ENCODE measurements at places on chromosomes 7 and 10.

GRCh38 chr7:101542527-101543241 is 86.4 kb downstream of the MYL10 start:
- DNase-seq: no peak

GRCh38 chr7:40916813-40917212 is 782.0 kb downstream of the SUGCT start:
- no peak for DNase-seq

DNA sequence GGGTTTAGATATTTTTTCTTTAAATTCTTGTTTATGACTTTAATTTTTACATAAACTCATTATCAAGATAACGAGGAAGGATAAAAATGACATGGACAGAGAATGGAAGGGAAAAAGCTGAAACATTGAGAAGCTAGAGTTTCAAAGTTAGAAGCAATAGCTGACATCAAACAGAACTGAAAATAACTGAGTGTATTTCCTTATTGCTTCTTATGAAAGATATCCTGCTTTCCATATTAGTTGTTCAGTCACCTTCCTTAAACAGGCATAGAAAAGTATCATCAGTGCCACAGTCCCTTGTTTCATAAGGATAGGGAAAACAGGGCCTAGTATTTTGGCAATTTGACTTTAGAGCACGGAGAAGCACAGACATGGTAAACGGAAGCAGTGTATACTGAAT is 460.5 kb upstream of the GHITM start:
- no peak for DNase-seq

DNA sequence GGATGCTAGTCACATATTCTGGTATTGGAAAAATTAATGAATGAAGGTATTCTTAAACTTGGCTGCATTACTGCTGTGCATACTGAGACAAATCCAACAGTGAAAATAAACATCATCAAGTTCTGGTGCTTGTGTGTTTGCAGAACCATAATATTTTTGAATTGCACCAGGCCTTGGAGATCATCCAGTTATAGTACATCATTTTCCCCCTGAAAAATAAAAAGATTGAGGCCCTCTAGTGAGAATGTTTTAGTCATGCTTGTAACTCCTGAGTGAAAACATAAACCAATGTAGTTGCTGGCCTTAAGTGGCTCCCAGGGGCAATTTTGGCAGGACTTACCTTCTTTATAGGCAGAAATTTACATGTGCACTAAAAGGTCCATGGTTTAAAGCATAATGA is 218.8 kb upstream of the TMEM229A start:
- no peak for DNase-seq

GRCh38 chr7:112452102-112452888 is 2.0 kb downstream of the IFRD1 start:
- no peak for DNase-seq

- no peak for DNase-seq
These were observed 255.3 kb downstream of the FZD1 start for GRCh38 chr7:91519241-91520158.

DNA sequence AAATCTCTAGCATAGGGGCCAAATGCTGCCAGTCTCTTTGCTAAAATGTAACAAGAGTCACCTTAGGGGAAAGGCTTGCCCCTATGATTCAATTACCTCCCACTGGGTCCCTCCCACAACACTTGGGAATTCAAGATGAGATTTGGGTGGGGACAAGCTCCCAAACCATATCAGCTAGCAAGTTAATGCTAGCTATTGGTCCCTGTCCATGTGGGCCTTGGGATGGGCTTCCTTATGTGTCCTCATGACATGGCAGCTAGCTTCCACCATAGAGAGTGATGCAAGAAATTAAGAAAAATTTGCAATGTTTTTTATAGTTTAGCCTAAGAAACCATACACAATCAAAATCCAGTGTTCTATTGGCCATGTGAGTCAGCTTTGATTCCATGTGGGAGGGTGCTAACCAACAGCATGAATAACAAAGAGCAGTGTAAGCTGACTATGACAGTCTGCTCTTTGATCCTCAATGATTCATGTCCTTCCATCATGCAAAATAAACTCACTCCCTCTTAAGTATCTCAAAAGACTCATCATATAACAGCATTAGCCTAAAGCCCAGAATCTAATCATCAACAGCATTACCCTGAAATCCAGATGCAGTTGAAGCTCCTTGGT is 21.7 kb upstream of the ZNF365 start:
- DNase-seq: no peak

- DNase-seq: no peak
These were observed 20.6 kb upstream of the RHOBTB1 start for GRCh38 chr10:60964257-60965235.

DNA sequence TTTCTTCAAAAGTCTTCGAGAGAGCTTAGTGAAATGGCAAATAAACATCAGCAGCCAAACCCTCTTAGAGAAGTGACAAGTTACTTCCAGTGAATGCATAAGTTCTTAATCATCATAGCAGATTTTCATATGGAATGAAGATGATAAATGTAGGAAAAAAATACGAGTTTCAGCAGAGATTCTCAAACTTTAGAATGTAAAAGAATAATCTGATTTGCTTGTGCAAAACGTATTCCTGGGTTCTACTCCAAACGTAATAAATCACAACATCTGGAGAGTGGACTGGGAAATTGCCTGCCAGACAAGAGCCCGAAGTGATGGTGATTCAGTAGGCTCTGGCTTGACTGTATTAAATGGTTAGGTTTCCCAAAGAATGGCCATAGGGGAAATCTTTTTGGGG is 62.2 kb downstream of the AKR1E2 start:
- DNase-seq: no peak

DNA sequence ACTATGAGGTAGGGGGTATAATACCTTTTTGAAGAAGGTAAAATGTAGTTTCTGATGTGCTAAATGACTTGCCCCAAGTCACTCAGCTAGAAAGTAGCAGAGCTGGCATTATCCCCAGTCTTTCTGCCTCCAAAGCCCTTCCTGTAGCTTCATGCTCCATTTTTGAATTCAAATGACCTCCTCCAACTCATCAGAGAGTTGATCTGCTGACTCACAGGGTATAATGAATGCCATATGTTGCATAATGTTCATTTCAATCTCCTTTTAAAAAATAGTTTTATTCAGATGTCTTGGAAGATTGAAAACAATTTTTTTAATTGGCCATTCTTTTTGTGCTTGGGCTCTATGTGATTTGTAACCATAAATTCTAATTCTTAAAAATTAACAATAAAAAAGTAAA is 272.8 kb upstream of the IMMP2L start:
- no peak for DNase-seq

GRCh38 chr10:27446091-27446918 is 57.8 kb upstream of the RAB18 start:
- peak; percentile 18 for DNase-seq

- no peak for DNase-seq
These were observed 877.9 kb downstream of the KCNMA1 start for GRCh38 chr10:76759681-76760080.

GRCh38 chr10:59229441-59229840 is 53.0 kb downstream of the PHYHIPL start:
- DNase-seq: no peak

DNA sequence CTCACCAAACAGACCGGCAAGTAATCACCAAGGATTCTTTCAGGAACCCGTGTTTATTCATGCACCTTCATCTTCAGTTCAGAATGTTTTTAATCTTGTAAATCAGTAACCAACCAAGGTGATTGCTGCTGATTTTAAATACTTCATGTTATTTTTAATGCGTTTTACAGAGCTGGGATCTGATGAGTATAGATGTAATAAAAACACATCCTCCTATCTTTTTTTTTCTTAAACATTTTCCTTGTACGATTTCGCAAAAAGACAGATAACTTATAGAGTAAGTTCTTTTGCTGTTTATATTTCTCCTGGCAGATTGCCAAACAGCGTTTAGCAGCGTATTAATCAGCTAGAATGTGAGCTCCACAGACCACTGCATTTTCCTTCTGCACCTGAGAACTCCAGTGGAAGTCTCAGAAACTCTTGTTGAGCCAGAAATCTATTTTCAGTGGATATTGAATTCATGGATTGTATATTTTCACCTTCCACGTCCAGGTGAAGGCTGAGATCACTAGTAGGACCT is 397.8 kb upstream of the NRP1 start:
- no peak for DNase-seq

DNA sequence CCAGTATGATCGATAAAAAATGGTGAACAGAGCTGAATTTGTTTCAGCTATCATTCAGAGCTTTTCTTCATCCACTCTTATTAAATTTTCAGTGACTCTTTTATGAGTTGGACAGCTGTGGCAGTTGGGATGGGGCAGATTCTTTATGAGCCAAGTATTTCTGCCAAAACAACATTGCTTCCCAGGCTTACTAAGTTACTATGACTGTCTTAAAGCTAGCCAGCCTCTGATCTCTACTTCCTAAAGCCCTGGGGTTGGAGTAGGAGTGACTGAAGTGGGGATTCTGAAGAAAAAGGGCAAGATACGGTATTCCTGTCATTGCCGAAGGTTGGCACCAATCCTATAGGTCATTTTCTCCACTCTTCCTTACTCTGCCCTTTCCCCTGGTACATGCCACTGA is 12.7 kb downstream of the RPP30 start:
- no peak for DNase-seq

- DNase-seq: no peak
These were observed 11.5 kb upstream of the SH2D4B start for GRCh38 chr10:80526218-80526617.

- no peak for DNase-seq
These were observed 281.9 kb downstream of the PPP1R3A start for GRCh38 chr7:113636727-113637421.

GRCh38 chr7:111734954-111735660 is 172.8 kb upstream of the IMMP2L start:
- no peak for DNase-seq

DNA sequence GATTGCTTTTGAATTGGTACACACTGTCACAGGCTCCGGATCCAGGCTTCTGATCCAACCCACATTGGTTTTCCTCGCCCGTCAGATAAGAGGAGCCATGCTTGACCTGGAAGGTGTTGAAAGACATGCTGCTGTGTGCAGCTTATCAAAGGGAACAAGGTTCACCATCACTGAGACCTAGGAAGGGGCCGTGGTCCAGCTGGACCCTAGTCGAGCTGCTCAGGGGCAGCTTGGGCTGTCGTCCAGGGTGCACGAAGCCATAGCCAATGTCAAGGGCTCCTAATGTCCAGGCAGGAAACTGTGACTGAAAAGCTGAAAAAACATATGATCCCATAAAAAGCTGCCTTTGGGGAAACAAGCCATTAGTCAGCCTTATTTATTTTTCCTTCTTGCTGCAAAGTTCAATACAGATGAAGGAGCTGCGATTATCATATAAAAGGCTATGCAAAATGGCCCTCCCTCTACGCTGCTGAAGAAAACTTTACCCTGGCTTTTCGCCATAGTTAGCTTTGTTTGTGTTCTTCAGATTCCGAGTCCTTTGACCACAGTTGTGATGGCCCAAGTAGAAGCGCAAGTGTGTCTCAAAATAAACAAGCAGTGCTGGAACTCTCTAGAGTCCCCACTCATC is 118.0 kb downstream of the CREB5 start:
- DNase-seq: no peak

DNA sequence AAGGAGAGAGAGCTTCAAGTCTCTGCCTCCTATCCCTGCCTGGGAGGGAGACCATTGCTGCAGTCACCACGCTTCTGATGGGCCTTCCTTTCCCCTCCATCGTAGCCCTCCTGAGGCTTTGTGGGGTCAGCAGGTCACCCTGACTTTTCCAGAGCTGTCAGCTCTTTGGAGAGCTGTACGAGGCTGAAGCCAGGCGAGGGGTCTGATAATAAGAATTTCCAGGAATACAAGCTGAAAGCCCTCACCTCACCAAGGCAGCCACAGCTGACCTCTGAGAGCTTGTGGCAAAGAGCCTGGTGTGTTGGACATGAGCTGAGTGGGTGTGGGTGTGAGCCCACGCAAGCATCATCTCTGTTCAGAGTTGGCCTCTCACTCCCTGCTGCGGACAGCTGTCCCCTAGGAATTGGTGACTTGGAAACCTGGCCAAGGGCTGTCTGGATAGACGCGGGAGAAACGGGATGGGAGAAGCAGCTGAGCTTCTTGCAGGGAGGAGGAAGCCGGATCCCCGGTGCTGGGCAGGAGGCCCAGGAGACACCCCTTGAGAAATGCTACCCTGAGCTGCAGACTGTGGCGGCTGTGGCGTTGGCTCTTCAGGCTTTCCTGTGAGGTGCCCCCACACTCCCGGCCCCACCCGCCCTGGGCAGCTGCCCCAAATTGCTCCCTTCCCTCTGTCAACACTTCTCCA is 122.1 kb upstream of the BTBD16 start:
- DNase-seq: peak; percentile 5

GRCh38 chr10:33132626-33133025 is 174.6 kb upstream of the ITGB1 start:
- no peak for DNase-seq

DNA sequence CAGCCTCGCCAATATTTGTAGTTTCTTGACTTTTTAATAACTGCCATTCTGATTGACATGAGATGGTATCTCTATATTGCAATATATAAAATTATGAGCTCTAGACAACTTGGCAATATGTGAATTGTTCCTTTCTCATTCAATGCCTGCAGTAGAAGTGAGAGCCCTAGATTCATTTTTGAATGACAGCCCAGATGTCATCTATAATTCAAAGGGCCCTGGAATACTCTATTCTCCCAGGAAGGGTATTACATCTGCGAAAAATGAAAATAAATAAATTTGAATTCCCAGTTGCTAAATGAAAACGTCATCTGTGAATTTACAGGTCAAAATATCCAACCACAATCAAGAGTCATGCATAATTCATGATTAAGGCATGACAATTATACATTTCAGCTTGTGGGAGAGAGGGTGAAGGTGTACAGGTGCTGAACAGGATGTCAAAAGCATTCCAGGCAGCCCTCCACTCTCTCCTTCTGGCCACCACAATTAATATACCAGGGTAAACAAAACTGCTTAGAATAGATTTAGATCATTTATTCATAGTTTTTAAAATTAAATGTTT is 1147.3 kb downstream of the XPNPEP1 start:
- DNase-seq: no peak

DNA sequence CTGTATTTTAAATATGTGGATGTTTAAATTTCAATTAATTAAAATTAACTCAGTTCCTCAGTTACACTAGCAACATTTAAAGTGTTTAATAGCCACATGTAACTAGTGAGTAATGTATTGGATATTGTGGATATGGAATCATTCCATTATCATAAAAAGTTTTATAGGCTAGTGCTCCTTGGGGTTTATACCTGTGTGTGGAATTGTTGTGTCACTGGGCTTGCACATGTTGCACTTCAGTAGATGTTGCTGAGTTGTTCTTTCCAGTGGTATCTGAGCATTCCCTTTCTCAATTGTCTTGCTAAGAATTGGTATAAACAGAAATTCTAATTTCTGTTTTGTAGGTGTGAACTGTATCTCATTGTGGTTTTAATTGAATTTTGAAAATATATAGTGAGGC is 113.0 kb downstream of the ADK start:
- DNase-seq: no peak

- no peak for DNase-seq
These were observed 49.0 kb downstream of the ADCY1 start for GRCh38 chr7:45623157-45623556.

DNA sequence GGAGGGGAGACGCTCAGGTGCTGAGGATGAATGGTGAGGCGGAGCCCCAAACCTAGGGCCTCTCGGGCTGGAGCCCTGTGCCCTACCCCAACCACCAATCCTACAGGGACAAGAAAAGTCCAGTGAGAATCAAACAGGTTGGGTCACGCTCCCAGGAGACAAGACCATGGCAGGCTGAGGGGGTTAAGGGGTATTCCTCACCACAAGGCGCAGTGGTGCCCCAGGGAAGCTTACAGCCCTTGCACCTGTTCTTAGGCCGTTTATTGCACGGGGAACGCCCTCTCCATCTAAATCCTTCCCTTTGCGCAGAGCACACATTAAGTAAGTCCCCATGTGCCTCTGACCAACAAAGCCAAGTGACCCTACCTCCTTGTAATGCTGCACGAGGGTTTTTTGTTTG is 3.5 kb downstream of the FZD9 start:
- no peak for DNase-seq

- peak; percentile 83 for DNase-seq
These were observed 25.0 kb downstream of the CACUL1 start for GRCh38 chr10:118729641-118730258.

Data from GF-D8 (cell line).